ENCODE measurements at places on chromosomes 3 and 15.

GRCh38 chr3:105177576-105177975 is 189.1 kb upstream of the ALCAM start:
- DNase-seq, result no peak

DNA sequence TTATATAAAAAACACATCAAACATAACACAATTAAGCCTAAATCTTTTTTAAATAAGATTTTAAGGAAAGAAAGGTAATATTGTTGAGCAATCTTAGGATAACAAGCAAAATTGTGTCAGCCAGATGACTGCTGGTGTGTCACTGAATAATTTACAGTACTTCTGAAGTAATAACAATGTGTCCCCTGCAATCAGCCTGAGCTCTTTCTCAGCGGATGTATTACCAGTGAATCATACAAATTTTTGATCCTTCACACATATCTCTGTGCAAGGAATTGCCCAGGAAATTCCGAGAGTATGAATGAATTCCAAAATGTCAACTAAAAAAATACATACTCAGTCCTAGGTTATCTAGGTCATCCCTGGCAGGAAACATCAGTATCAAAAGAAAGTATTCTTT is 76.6 kb upstream of the PTX3 start:
- DNase-seq, result no peak

- DNase-seq, result no peak
These were observed 77.5 kb upstream of the PRR23C start for GRCh38 chr3:139122221-139122581.

DNA sequence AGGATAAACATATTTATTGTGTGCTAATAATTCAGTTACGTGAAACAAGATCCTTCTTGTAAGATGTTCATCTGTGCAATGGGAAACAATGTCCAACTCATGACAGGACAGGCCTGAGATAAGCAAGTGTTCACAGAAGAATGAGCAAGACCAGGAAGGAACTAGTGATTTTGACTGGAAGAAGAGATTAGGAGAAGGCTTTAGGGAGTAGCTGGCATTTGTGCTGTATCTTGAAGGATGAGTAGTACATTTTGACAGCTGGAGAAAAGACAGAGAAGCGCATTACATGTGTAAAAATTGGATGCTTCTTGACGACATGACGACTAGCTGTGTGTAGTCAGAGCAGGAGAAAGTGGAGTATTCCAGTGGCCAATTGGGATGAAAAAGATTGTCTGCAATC is 48.4 kb downstream of the GBE1 start:
- DNase-seq, result no peak

DNA sequence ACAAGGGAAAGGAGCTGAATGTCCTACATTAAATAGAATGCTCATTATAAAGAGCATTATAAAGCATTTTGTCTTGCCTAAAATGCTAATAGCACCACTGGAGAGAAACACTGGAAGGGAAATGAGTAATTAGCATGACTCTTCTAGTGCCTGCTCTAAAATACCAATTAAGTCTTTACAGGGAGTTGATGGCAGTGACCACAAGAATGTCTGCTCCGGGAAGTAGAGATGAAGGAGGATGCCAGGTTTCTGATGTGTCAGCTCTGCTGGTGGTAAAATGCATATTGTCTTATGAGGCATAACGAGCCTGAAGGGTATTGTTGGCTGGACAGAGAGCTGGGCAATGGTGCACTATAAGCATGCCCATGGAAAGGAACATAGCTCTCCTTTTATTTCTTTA is 49.5 kb downstream of the MYLK start:
- DNase-seq, result no peak

DNA sequence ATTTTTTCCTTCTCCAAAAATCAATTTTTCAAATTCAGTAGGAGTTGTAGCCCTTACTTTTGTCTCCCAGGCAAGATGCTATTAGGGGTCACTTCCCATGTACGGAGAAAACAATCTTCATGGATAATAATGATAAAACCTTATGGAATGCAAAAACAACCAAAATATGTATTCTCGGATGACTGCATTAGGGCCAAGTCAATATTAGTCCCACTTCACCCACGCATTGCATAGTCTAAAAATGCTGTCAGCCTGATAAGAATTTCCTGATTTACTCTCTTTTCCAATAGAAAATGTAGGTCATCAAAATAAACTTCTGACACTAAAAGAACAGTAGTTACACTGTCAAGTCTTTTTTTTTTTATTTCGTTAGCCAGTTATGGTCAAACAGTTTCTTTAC is 2.7 kb downstream of the VGLL3 start:
- DNase-seq, result no peak

- no peak for DNase-seq
These were observed 118.3 kb downstream of the PROS1 start for GRCh38 chr3:93855401-93855800.

- no peak for DNase-seq
These were observed 32.1 kb upstream of the TMEM207 start for GRCh38 chr3:190481779-190482178.

- no peak for DNase-seq
These were observed 887.4 kb downstream of the FHIT start for GRCh38 chr3:60363817-60364216.

- no peak for DNase-seq
These were observed 21.9 kb upstream of the CXCR6 start for GRCh38 chr3:45921158-45922038.

- no peak for DNase-seq
These were observed 3.0 kb upstream of the VIPR1 start for GRCh38 chr3:42499478-42499871.

- DNase-seq, result no peak
These were observed 4.0 kb upstream of the ZNF639 start for GRCh38 chr3:179318876-179319275.

All from GM18507 (cell line).